ENCODE measurements at places on chromosomes 7 and 10.

DNA sequence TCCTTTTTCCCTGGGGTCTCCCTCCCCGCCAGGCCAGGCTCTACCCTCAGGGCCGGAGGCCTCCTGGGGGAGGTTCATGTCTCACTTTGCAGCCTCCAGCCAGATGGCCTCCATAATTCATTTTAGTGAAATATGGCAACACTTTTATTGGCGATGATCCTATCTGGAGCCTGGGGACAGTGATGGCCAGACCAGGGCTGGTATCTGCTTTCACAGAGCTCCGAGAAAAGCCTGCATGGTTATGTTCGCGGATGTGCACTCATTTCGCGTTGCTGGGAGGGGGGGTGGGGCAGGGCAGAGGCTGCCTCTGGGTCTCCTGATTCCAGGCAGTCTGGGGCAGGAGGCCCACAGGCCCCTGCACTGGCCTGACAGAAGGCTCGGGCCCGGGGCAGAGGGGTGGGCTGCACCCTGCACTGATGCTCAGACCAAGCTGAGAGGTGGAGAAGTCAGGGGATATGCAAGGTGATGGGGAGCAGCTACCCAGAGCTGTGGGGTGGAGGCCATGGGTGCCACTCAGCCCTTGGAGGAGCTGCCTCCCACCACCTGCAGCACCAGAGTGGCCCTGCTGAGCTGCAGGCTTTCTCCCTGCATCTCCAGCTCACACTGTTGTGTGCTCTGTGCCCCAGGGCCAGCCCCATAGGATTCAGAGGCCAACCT lies 85.3 kb upstream of the RET start:
- no peak for DNase-seq

- no peak for DNase-seq
These were observed 7.0 kb downstream of the CALHM3 start for GRCh38 chr10:103472005-103472404.

DNA sequence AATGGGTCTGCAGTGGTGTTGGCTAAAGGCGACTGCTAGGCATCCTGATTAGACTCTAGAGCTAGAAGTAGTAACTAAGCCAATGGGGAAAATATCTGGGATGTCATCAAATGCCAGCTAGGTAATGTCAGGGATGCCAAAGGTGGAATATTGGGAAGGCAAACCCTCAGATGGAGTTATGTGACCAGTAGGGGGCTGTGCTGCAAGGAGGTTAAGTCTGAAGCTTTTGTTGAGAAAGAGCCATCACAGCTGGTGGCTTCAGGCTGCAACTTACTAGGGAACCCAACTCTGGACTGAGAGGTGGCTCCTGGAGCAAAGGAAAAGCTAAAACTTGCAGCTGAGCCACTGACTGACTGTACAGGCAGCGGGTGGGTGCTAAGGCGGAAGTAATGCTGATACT lies 576.9 kb upstream of the GHITM start:
- DNase-seq: no peak

- DNase-seq: no peak
These were observed 47.2 kb upstream of the DKK1 start for GRCh38 chr10:52266858-52267257.

GRCh38 chr10:93072225-93072712 lies 1.4 kb upstream of the CYP26A1 start:
- no peak for DNase-seq

DNA sequence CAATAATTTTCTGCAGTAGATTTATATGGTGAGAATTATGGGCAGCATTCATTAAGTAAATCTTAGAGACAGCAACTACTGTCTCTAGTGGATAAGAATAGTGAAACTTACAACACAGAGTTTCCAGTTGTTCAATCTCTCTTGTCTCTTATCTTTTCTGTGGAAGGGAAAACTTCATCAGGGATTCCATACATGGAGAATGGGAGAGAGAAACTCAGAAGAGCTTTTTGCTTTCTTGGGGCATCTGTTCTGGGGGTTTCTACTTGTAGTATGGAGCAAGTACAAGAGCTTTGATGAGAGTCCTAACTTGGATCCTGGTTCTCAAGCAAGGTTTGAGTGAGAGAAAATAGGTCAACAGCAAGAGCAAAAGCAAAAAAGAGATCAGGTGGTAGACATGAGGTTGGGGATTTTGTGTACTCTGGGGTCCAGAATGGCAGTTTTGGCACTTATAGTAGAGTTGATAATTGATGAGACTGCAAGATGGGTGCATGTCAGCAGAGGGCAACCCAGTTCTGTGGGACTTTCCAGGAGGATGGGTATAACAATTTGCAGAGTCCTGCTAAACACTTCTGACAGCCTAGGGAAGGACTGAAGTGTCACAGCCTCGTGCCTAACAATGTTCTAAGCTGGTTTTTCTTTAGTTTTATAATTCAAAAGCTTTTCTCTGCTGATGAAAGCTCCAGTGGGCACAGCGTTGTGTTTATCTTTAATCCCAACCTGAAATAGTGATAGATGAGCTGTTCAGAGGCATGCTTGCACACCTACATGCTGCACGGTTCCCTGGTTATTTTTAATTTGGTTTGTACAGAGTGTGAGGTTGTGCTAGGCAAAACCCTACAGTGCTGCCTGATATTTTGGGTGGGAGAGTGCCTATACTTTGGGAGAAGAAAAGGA lies 32.0 kb upstream of the STRIP2 start:
- no peak for DNase-seq

GRCh38 chr7:24723178-24723530 lies 34.1 kb downstream of the GSDME start:
- DNase-seq: no peak
